HFFc6 (cell line): ENCODE measurements at places on chromosomes 3 and 15.

GRCh38 chr3:167102071-167102470 lies 278.0 kb downstream of the ZBBX start:
- H3K4me3 ChIP-seq, result no peak overlapping the region
- H3K36me3 ChIP-seq, result no peaks in the 10 kb centered on the region
- no peaks in the 10 kb centered on the region for H3K27me3 ChIP-seq
- H3K4me1 ChIP-seq, result no peaks in the 10 kb centered on the region
- no peak overlapping the region for H3K27ac ChIP-seq

DNA sequence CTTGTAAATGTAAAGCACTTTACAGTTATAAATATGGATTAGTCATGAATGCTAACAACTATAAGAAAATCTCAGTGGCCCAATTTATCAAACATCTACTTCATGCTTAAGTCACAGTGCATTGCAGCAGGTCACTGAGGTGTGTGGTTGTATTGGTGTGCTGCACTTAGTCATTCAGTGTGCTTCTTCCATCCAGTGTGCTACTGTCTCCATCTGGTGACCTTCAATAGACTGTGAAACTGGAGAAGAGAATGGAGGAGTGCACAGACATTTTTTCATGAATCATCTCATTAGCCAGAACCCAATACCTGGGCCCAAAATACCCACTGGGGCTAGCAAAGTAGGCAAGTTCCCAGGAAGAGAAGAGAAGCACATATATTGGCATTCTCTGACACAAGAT lies 199.6 kb downstream of the SHOX2 start:
- H3K4me3 ChIP-seq, result no peak overlapping the region
- no peak overlapping the region for H3K27ac ChIP-seq
- no peaks in the 10 kb centered on the region for H3K4me1 ChIP-seq

GRCh38 chr3:101391413-101391950 lies 71.1 kb upstream of the IMPG2 start:
- H3K27ac ChIP-seq, result no peak overlapping the region
- H3K27me3 ChIP-seq, result no peaks in the 10 kb centered on the region
- no peak for DNase-seq
- no peaks in the 10 kb centered on the region for H3K4me1 ChIP-seq
- H3K36me3 ChIP-seq, result peaks cover 55% of the 10 kb centered on the region
- no peak overlapping the region for H3K4me3 ChIP-seq

DNA sequence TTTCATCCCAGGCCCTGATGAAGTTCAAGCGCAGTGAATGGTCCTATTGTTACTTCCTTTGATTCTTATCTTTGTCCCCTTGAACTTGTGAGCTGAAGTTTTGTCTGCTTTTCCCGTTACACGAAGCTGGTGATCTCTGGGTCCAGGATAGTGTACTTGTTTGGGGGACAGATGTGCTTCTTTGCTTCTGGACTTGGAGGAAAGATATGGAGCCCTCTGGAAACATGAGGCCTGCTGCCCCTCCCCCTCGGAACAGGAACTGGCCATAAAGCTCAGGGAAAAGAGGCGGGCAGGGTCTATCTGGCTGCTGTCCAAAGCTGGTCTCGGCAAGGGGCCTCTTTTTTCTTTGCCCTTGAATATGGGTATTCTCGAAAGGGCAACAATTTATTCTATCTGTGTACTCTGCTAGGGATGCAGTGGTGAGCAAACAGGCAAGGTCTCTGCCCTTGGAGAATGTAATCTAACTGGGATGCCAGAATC lies 47.6 kb downstream of the IDH2 start:
- H3K4me3 ChIP-seq, result no peak overlapping the region
- H3K4me1 ChIP-seq, result peaks cover 14% of the 10 kb centered on the region; the same call in 1 of the 2 replicates
- H3K27ac ChIP-seq, result no peak overlapping the region
- H3K27me3 ChIP-seq, result peaks cover 2% of the 10 kb centered on the region; the same call in 1 of the 2 replicates

DNA sequence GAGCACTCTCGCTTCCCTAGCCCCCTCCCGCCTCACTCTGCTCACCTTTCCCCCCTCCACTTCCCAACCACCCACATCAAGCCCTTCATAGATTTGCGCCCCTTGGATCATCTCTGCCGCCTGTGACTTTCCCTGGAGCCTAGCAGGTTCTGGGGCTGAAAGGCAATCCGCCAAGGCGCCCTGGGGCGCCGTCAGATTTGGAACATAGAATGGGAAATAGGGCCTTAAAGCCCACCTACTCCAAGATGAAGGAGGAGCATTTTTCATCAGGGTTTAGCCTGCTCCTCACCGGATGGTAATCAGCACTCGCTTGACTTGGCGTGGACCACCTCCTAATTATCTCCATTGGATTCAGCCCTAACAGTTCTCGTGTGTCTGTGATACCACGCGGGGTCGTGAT lies 1.3 kb downstream of the CPNE4 start:
- H3K4me1 ChIP-seq, result peaks cover 12% of the 10 kb centered on the region
- no peak overlapping the region for H3K4me3 ChIP-seq
- H3K36me3 ChIP-seq, result no peaks in the 10 kb centered on the region

DNA sequence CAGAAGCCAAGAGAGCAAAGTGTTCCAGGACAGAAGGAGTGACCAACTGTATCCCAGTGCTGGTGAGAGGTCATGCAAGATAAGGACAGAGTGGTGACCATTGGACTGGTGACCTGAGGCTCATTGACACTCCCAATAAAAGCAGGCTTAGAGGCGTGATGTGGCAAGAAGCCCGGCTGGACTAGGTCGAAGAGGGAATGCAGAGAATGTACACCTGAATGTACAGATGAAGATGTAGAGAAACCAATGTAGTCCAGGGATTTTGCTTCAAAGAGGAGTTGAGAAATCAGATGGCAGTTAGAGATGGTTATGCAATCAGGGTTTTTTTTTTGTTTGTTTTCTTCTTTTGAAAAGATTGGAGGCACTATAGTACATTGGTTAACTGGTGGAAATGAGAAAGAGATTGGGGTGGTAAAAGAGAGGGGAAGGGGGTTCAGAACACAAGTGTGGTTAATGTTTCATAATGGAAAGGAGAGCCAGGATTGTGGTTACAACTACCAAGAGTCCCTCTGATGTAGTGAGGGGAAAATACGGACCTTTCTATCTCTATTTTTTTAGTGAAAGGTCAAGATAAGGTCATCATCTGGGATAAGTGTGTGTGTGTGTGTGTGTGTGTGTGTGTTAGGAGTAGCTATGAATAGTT lies 23.3 kb downstream of the ST3GAL6 start:
- peaks cover 35% of the 10 kb centered on the region for H3K4me1 ChIP-seq
- no peaks in the 10 kb centered on the region for H3K36me3 ChIP-seq
- H3K4me3 ChIP-seq, result no peak overlapping the region
- DNase-seq, result no peak

- H3K4me1 ChIP-seq, result peaks cover 15% of the 10 kb centered on the region
- no peak overlapping the region for H3K27ac ChIP-seq
- DNase-seq, result no peak
- H3K36me3 ChIP-seq, result no peaks in the 10 kb centered on the region
Observed at GRCh38 chr15:40830884-40831283, 2.4 kb upstream of the PPP1R14D start.

- peak; percentile 45 for DNase-seq
- no peak overlapping the region for H3K4me3 ChIP-seq
- H3K4me1 ChIP-seq, result peaks cover 35% of the 10 kb centered on the region
- no peaks in the 10 kb centered on the region for H3K36me3 ChIP-seq
- no peaks in the 10 kb centered on the region; the same call in 1 of the 2 replicates for H3K27me3 ChIP-seq
Observed at GRCh38 chr15:52078876-52079700, 33.5 kb downstream of the BCL2L10 start.

DNA sequence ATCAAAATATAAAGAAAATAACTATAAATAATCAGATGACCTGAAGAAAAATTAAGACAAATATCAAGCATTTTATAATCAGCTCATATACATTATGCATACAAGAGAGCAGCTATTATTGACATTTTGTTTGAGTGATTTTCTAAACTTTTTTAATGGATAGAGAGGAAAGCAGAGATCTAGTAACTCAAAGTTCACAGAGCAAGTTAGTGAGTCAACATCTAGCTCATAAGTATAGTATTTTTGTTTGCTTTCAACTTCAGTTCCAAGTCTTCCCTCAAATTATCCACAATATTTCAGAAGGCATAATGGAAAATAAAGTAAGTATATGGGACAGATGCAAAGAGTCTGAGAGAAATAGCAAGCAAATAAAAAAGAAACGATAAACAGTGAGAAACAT lies 470.1 kb upstream of the ALCAM start:
- H3K4me3 ChIP-seq, result no peak overlapping the region
- H3K4me1 ChIP-seq, result peaks cover 46% of the 10 kb centered on the region
- DNase-seq, result no peak
- H3K27ac ChIP-seq, result no peak overlapping the region
- peaks cover 14% of the 10 kb centered on the region for H3K36me3 ChIP-seq

- H3K27ac ChIP-seq, result no peak overlapping the region
- H3K27me3 ChIP-seq, result peaks cover 7% of the 10 kb centered on the region
- H3K36me3 ChIP-seq, result no peaks in the 10 kb centered on the region
- no peak overlapping the region for H3K4me3 ChIP-seq
- no peaks in the 10 kb centered on the region for H3K4me1 ChIP-seq
- DNase-seq, result no peak
Observed at GRCh38 chr3:36803091-36803791, 38.9 kb upstream of the DCLK3 start.

DNA sequence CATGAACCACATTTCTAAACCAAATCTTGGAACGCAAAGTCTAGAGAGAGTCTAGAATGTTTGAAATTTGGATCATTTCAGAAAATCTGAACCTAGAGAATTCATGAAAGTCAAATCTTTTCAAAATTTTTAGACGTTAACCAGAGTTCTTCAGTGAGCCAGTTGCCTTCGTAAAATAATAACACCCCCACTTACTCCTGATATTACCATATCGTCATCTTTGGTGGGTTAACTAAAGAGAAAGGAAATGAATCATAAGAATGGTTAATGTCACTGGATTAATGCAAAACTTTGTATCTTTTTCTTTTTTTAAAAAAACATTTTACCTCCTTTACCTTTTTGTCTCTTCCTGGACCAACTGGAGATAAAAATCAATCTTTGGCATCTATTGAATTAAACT lies 1.2 kb upstream of the ZBED2 start:
- H3K27ac ChIP-seq, result no peak overlapping the region
- H3K27me3 ChIP-seq, result no peaks in the 10 kb centered on the region
- 0 out of 2 replicates have a peak, but pooled peaks cover 3% of the 10 kb centered on the region for H3K36me3 ChIP-seq
- H3K4me3 ChIP-seq, result no peak overlapping the region
- peaks cover 69% of the 10 kb centered on the region for H3K4me1 ChIP-seq

DNA sequence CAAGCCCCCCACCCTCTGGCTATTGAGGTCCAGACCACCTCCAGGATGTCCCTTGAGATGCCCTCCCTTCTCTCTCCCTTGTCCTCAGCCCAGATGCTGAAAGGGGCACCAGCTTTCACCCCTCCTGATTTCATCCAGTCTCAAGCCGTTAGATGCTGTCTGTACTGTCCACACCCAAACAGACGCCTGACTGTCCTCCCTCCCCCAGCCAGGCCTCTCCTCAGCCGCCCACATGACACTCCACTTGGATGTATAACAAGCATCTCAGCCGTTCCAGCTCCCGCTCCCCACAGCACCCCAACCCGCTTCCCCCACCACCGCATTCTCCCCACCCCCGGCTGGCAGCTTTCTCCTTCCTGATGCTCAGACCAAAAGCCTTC lies 25.0 kb upstream of the CYP11A1 start:
- peak; percentile 78 for DNase-seq
- H3K36me3 ChIP-seq, result no peaks in the 10 kb centered on the region
- H3K27ac ChIP-seq, result peak overlapping the region; percentile 92
- H3K27me3 ChIP-seq, result peaks cover 5% of the 10 kb centered on the region
- H3K4me1 ChIP-seq, result peaks cover 75% of the 10 kb centered on the region

DNA sequence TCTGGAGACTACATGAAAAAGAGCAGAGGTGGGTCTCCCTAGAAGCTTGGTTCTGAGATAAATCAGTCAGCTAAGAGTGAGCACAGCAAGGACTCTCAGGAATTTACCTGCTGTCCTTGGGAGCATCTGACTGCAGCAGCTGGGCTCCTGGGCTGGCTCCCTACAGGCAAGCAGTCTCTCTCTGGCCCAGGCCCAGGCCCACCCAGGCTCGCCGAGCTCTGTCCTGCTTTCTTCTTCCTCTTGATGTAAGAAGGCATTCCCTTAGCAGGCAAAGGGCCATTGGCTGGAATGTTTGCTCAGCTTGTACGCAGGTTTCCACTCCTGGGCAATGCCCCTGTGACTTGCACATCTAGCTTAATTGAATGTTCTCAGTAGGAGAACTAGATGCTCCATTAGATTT lies 4.3 kb upstream of the RBP2 start:
- H3K36me3 ChIP-seq, result no peaks in the 10 kb centered on the region
- no peaks in the 10 kb centered on the region for H3K4me1 ChIP-seq
- H3K27ac ChIP-seq, result no peak overlapping the region
